Ascending aorta (tissue), 2 donors: ENCODE measurements at places on chromosomes 12 and 14. TPM values are rescaled to one million over a fixed set of nuclear protein-coding genes. Genes with fewer than 3 reads are reported as not detected.

ERC1 gene
- 41.4 TPM for total RNA-seq

KRT75 gene
- not detected for total RNA-seq

- no peak for DNase-seq
- H3K4me1 ChIP-seq = no peaks in the 10 kb centered on the region
- H3K36me3 ChIP-seq = no peaks in the 10 kb centered on the region
- H3K27me3 ChIP-seq = no peaks in the 10 kb centered on the region
- H3K4me3 ChIP-seq = no peak overlapping the region
Measured at GRCh38 chr12:122793685-122794106, 19.3 kb downstream of the CCDC62 start.

DNA sequence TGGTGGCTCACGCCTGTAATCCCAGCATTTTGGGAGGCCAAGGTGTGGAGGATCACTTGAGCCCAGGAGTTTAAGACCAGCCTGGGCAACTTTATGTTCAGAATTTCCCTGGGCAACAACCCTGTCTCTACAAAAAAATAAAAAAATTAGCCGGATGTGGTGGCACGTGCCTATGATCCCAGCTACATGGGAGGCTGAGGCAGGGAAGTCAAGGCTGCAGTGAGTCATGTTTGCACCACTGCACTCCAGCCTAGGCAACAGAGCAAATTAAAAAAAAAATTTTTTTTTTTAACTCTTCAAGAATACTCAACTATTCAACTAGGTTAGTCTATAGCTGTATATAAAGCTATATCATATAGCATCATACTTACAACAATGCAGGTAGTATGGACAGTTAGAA is 113.0 kb downstream of the RALGAPA1 start:
- no peaks in the 10 kb centered on the region for H3K27me3 ChIP-seq
- no peak for DNase-seq
- no peak overlapping the region for H3K4me3 ChIP-seq
- no peaks in the 10 kb centered on the region for H3K4me1 ChIP-seq
- no peak overlapping the region for H3K27ac ChIP-seq

TSHR gene
- total RNA-seq = not detected

DNA sequence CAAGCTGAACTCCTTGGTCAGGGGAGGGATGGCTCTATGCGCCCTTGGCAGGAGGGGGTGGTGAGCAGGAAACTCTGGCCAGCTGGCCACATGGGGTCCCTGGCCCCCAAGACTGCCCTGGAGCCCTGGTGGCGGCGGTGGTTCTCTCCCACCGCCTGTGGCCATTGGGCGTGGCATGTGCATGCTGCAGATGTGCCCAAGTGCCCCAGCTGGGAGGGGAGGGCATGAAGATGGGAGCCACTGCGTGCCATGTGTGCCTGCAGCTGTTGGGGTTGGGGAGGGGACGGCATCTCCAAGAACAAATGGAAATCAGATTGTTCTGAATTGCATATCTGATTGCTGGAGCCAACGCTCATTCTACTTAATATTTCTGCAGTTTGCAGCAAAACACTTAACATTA is 115.7 kb upstream of the IGF1 start:
- H3K4me1 ChIP-seq = no peaks in the 10 kb centered on the region
- no peaks in the 10 kb centered on the region for H3K27me3 ChIP-seq
- no peak overlapping the region for H3K4me3 ChIP-seq
- no peak for DNase-seq

SEL1L gene
- total RNA-seq = 37.3 TPM

CDC42BPB gene
- 96.5 TPM for total RNA-seq

DNA sequence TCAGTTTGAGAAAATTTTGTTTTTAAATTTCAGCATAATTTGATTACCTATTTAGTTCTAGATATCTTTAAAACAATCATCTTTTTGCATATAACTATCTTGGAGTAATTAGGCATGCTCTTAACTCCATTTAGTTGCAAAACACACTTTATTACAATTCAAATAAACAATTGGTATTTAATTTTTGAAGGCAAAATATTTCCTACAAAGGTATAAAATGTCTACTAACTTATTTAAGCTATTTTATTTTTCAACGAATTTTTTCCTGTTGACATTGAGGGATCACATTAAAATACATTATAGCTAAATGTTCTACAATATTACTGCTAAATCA is 8.3 kb downstream of the FOXA1 start:
- H3K36me3 ChIP-seq = no peaks in the 10 kb centered on the region
- peaks cover 50% of the 10 kb centered on the region for H3K27me3 ChIP-seq
- peaks cover 8% of the 10 kb centered on the region for H3K4me1 ChIP-seq
- no peak for DNase-seq

- H3K27me3 ChIP-seq = no peaks in the 10 kb centered on the region
- peak; percentile 47 for DNase-seq
- H3K4me3 ChIP-seq = no peak overlapping the region
- H3K27ac ChIP-seq = no peak overlapping the region
Measured at GRCh38 chr14:101959277-101959676, 5.1 kb upstream of the DYNC1H1 start.

PRH2 gene
- not detected for total RNA-seq

GRCh38 chr12:130712346-130713065 is 3.6 kb downstream of the RIMBP2 start:
- H3K36me3 ChIP-seq = no peaks in the 10 kb centered on the region
- peaks cover 3% of the 10 kb centered on the region for H3K4me1 ChIP-seq
- no peak overlapping the region for H3K27ac ChIP-seq
- H3K4me3 ChIP-seq = no peak overlapping the region

- H3K4me1 ChIP-seq = peaks cover 4% of the 10 kb centered on the region
- no peak overlapping the region for H3K27ac ChIP-seq
- H3K36me3 ChIP-seq = no peaks in the 10 kb centered on the region
- H3K4me3 ChIP-seq = no peak overlapping the region
- peak; percentile 77 for DNase-seq
Measured at GRCh38 chr12:62813031-62813829, 121.7 kb downstream of the PPM1H start.

MEG3 gene
- total RNA-seq = 105 TPM

DNA sequence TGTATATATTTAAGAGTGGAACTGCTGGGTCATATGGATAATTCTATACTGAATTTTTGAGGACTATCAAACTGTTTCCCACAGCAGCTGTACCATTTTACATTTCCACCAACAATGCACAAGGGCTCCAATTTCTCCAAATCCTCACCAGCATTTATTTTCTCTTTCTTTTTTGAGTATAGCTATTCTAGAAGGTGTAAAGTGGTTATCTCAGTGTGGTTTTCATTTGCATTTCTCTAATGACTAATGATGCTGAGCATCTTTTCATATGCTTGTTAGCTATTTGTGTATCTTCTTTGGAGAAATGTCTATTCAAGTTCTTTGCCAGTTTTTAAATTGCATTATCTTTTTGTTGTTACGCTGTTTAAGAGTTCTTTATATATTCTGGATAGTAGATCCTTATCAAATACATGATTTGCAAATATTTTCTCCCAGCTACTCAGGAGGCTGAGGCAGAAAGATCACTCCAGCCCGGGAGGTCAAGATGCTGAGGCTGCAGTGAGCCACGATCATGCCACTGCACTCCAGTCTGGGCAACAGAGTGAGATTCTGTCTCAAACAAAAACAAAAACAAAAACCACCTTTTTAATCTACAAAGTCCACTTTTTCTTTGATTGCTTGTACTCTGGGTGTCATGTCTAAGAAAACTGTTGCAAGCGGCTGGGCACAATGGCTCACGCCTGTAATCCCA is 32.8 kb downstream of the GTF2A1 start:
- no peaks in the 10 kb centered on the region for H3K4me1 ChIP-seq
- no peak overlapping the region for H3K27ac ChIP-seq
- H3K36me3 ChIP-seq = peaks cover 8% of the 10 kb centered on the region
- H3K27me3 ChIP-seq = no peaks in the 10 kb centered on the region
- no peak for DNase-seq
- H3K4me3 ChIP-seq = no peak overlapping the region

- no peaks in the 10 kb centered on the region for H3K36me3 ChIP-seq
- no peak for DNase-seq
- peaks cover 7% of the 10 kb centered on the region for H3K4me1 ChIP-seq
- peak overlapping the region; percentile 99 for H3K27ac ChIP-seq
- peak overlapping the region; percentile 77 for H3K4me3 ChIP-seq
Measured at GRCh38 chr12:76084863-76085519, 506 bp upstream of the NAP1L1 start.

VDR gene
- 13.1 TPM for total RNA-seq

GRCh38 chr14:102827716-102828115 is 50.5 kb downstream of the TRAF3 start:
- no peak for DNase-seq
- H3K4me1 ChIP-seq = no peaks in the 10 kb centered on the region
- H3K27ac ChIP-seq = no peak overlapping the region
- no peaks in the 10 kb centered on the region for H3K36me3 ChIP-seq

GRCh38 chr12:42221726-42222125 is 16.3 kb downstream of the YAF2 start:
- H3K4me3 ChIP-seq = no peak overlapping the region
- no peak for DNase-seq
- H3K36me3 ChIP-seq = peaks cover 4% of the 10 kb centered on the region
- no peaks in the 10 kb centered on the region for H3K27me3 ChIP-seq
- H3K4me1 ChIP-seq = peaks cover 4% of the 10 kb centered on the region

FAR2 gene
- total RNA-seq = 11.3 TPM
